ENCODE measurements at places on chromosomes 7 and 10. TPM values are rescaled to one million over a fixed set of nuclear protein-coding genes. Genes with fewer than 3 reads are reported as not detected.

- no peak for DNase-seq
Measured at GRCh38 chr10:103246324-103246723, 637 bp downstream of the RPEL1 start.

GRCh38 chr7:143068446-143068845, 16.3 kb downstream of the OR6V1 start:
- no peak for DNase-seq

DNA sequence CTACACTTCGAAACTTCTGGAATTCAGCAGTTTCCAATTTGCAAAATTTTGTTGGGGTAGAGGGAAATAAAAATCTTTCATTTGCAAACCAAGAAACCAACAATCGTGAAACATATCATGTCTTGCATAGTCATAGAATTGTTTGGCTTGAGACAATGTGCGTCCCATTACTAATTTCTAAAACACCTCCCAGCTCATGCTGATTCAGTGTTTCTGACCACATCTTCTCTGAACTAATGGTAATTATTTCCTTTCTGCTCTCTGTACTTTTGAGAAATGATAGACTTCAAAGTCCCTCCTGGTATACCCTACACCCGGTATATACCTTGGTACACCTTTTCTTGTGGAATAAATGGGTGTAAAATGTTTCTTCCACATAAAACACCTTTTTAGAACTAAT, 41.8 kb upstream of the TSPAN13 start:
- DNase-seq: no peak

DNA sequence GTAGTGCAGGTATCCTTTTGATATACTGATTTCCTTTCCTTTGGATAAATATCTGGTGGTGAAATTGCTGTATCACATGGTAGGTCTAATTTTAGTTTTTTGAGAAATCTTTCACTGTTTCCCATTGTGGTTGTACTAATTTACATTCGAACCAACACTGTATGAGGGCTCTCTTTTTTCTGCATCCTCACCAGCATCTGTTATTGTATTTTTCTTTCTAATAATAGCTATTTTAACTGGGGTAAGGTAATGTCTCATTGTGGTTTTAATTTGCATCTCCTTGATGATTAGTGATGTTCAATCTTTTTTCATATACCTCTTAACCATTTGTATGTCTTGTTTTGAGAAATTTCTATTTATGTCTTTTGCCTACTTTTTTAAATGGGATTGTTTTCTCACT, 335.4 kb upstream of the MTPN start:
- DNase-seq: no peak

- DNase-seq: peak; percentile 93
Measured at GRCh38 chr10:12419262-12419847, 70.0 kb downstream of the CAMK1D start.

GRCh38 chr7:69411018-69411417, 187.3 kb upstream of the AUTS2 start:
- no peak for DNase-seq

DNA sequence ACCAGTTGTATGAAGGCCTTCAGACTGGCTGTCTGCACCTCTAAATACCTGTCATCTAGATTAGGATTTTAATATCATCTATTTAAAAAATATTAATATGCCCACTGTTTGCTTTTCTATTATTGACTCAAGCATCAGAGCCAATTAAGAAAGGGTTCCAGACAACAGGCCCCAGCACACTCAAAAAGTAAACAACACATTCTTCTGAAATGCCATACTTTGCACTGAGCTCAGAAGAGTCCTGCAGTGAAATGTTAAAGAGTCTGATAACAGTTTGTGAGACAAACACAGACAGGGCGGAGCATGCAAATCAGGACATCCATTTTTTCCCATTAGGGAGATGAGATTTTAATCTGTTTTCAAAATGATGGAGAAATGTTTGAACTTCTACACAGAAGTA, 45.9 kb upstream of the KLF6 start:
- no peak for DNase-seq

DNA sequence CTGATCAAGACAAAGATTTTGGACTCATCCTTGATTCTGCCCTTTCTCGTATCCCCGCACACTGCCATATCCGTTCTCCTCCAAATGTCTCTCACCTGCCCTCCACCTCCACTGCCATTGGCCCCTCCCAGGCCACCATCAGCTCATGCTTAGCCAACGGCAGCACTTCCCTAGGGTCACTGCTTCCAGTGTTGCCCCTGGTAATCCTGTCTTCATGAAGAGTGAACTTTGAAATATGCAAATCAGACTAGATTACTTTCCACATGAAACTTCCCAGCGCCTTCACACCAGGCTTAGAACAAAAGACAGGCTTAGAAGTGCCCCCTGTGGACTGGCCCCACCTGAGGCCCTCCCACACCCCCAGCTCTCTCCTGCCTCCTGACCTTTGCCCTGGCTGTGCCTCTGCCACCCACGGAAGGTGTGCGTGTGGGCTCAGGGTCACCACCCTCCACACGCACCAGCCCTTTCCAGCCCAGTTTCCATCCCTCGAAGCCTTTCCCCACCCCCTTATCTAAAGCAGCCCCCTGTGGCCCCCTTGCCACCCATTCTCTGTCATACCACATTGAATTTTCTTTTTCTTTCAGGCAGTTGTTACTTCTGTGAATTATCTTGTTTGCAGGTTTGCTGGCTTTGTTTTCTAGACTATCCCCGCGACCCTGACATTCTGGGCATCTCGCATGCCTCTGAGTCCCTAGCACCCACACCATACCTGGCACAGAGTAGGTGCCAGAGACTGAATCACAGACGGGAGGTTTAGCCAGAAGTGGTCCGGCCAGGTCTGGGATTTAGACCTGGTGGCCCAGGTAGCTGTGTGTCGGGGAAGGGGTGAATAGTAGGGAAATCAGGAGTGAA, 26.8 kb upstream of the C10orf53 start:
- DNase-seq: peak; percentile 72

GRCh38 chr7:36306222-36306621, 83.4 kb upstream of the ANLN start:
- no peak for DNase-seq

DNA sequence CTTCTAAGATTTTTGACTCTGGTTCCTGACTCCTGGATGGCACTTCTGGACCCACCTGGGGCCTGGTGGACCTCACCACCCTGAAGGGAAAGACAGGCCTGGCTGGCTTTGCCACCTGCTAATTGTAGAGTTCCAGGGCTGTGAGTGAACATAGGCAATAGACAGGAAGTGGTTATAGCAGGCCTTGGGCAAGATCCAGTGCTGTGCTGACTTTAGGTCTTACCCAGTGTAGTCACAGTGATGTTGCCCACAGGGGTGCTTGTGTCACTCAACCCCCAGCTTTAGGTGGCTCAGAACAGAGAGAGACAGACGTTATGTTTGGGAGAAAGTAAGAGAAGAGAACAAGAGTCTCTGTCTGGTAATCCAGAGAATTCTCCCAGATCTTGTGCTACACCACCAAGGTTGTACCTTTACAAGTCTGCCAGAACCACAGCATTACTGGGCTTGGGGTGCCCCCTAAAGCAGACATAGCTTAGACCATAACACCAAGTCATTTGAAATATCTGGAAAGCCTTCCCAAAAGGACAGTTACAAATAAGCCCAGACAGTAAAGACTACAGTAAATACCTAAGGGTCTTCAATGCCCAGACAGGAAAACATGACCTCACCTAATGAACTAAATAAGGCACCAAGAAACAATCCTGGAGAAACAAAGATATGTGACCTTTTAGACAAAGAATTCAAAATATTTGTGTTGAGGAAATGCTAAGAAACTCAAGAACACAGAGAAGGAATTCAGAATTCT, 303.4 kb downstream of the PCLO start:
- no peak for DNase-seq

GRCh38 chr7:23358152-23358674, 59.1 kb downstream of the MALSU1 start:
- DNase-seq: no peak

- DNase-seq: no peak
Measured at GRCh38 chr10:100749059-100749308, 3.6 kb downstream of the PAX2 start.

DNA sequence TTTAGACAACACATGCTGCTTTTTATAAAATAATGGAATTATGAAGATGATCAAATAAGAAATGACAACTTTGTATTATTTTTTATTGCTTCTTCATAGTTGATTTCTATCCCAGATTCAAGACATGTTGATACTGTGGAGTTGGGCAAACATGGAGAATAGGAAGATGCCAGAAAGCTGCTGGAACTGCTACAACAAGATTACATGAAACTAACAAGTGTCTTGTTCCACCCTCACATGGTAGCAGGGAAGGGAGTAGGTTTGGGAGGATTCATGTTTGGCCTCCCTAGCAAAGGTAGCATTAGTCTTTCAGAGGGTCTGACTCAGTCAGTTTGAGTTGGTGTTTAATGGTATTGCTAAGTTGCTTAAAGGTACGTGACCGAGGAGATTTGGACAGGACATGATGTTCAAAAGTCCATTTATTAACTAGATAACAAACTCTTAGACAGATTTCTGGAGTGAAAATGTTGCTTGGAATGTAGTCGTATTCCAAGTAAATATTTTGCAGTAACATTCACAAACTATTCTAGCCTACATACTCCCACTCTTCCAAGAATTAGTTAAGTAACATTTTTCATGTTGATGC, 33.1 kb downstream of the PRR15 start:
- peak; percentile 91 for DNase-seq

- no peak for DNase-seq
Measured at GRCh38 chr7:88104732-88105131, 115.1 kb downstream of the SRI start.

- no peak for DNase-seq
Measured at GRCh38 chr10:132836832-132837540, 51.0 kb upstream of the NKX6-2 start.

- DNase-seq: no peak
Measured at GRCh38 chr7:123367031-123367430, 167.3 kb upstream of the SLC13A1 start.

- no peak for DNase-seq
Measured at GRCh38 chr7:35253710-35254495, at the start of gene TBX20. Gene TBX20, minus strand, starts transcription at chr7:35254100. Its CDS starts 480 bp downstream, at chr7:35253620.

GRCh38 chr10:24007359-24007758, 201.6 kb upstream of the KIAA1217 start:
- no peak for DNase-seq

GRCh38 chr10:95569368-95569767, 8.2 kb upstream of the SORBS1 start:
- DNase-seq: no peak

DNA sequence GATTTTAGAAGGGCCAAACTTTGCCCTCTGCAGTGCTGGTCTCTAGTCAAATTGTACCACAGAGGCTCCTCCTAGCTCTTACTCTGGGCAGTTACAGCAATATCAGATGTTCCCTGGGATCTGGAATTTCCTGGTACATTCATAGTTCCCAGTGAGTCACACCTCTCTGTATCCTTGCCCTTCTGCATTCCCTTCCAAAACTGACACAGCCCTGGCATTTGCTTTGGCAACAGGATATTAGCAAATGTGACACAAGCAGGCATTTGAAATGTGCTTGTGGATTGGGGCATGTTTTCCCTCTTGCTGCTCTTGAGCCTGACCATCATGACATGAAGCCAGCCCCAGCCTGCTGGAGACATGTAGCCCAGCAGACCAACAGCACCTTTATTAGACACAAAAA, 284.7 kb upstream of the AKR1E2 start:
- no peak for DNase-seq

- DNase-seq: no peak
Measured at GRCh38 chr7:1994931-1995330, 237.8 kb downstream of the MAD1L1 start.

DNA sequence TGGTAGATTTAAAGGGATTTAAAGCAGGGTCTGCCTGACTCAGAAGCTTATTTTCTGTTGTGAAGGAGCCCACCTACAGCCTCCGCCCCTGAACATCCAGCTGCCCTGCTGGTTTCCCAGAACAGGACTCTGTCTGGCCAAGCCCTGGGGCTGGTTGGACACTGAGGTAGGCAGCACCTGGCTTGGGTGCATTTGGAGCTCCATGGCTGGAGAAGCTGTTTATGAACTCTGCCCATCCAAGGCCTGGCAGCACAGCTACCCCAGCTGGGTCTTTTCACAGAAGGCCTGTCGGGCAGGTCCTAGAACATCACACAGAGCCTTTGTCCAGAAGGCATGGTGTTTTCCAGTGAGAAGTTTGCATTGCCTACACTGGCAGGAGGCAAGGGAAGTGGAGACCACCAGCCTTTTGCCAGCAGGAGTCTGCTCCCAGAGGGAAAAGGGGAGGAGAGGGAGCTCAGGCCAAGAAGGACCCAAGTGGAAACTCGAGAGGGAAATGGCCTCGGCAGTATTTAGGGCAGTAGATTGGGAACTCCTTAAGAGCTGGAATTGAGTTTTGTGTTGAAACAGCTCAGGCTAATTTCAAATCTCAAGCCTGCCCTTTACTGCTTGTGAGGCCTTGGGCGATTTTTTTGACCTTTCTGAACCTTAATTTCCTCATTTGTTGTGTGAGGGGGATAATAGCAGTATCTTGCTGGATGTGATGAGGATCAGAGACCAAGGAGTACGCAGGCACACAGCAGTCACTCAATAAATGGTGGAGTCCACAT, 12.3 kb upstream of the PDCD4 start:
- no peak for DNase-seq

- no peak for DNase-seq
Measured at GRCh38 chr7:5491251-5492019, 67.8 kb upstream of the TNRC18 start.

DNA sequence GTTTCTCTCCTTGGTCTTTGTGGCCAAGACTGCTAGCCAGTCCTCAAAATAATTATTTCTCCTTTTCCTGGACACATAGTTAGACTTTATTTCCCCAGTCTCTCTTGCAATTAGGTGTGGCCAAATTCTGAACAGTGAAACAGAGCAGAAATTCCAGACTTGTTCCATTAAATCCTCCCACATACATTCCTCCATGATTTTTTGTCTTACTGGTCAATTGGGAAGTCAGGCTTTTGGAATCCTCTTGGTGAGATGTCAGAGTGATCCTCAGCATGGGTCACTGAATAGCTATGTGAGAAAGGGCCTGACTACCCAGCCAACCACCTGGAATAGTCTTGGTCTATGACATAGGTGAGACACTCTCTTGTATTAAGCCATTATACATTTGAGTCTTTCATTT, 164.2 kb downstream of the DGKI start:
- DNase-seq: no peak

DNA sequence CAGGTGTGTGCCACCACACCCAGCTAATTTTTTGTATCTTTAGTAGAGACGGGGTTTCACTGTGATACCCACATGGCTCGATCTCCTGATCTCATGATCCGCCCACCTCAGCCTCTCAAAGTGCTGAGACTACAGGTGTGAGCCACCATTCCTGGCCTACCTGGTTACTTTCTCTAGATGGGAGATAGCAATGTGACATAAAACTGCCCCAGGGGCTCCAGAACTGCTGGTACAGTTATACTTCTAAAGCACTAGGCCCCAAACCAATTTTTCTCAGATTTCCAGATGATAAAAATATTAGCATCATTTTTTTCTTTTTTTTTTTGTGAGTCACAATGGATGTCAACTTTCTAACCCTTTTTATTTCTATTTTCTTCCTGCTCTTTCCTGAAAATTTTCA, 27.4 kb downstream of the ITGB8 start:
- DNase-seq: no peak

- DNase-seq: no peak
Measured at GRCh38 chr7:66535414-66536329, 93.0 kb upstream of the KCTD7 start.

GRCh38 chr10:128062881-128063563, 63.2 kb downstream of the MKI67 start:
- no peak for DNase-seq

Gene PRTFDC1
- 4.5 TPM for total RNA-seq

Gene SEC61G
- 92.4 TPM for total RNA-seq

Gene EGR2
- total RNA-seq: 4.0 TPM

Gene PIK3AP1
- total RNA-seq: 12.0 TPM

Gene CUZD1
- 0.45 TPM for total RNA-seq

Gene LLCFC1
- total RNA-seq: not detected

Gene RBP3
- under 0.01 TPM for total RNA-seq

Gene PAPOLB
- total RNA-seq: 0.17 TPM

Gene INHBA
- 38.6 TPM for total RNA-seq
